ENCODE measurements at places on chromosomes 3 and 15. TPM values are rescaled to one million over a fixed set of nuclear protein-coding genes. Genes with fewer than 3 reads are reported as not detected.

- DNase-seq, result no peak
Observed at GRCh38 chr3:114839476-114839875, 307.6 kb downstream of the ZBTB20 start.

Gene BTD
- 18.8 TPM for polyA plus RNA-seq

DNA sequence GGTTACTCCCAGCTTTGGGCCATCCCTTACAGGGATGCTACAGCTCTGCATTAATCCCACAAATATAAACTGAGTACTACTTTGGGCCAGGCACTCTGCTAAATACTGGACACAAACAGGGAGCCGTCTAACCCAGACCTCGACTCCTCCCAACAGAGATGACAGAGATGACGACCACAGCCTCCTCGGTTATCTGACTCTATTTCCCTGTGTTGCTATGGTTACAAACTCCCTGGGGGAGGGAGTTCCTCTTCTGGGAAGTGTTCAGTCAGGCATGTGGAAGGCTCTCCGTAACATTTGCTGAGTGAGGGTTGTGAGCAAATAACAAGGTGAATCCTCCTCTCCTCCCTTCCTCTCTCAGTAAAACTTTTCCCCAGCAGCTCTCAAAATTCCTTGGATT, 6.7 kb upstream of the CMTM7 start:
- DNase-seq, result no peak

GRCh38 chr3:175445741-175446140, 586.6 kb downstream of the NAALADL2 start:
- no peak for DNase-seq

Gene GHRL
- 0.67 TPM for polyA plus RNA-seq

Gene CDHR4
- polyA plus RNA-seq, result not detected

All from naive thymus-derived CD4-positive, alpha-beta T cell (primary cell).